ENCODE measurements at places on chromosomes 2 and 18.
A peak's percentile ranks its signal among the peaks of the same experiment; 100 is the strongest.

GRCh38 chr18:59298871-59299270 is 19.6 kb downstream of the CPLX4 start:
- DNase-seq: no peak

- DNase-seq: no peak
Observed at GRCh38 chr2:177002983-177003382, 209.6 kb upstream of the HNRNPA3 start.

DNA sequence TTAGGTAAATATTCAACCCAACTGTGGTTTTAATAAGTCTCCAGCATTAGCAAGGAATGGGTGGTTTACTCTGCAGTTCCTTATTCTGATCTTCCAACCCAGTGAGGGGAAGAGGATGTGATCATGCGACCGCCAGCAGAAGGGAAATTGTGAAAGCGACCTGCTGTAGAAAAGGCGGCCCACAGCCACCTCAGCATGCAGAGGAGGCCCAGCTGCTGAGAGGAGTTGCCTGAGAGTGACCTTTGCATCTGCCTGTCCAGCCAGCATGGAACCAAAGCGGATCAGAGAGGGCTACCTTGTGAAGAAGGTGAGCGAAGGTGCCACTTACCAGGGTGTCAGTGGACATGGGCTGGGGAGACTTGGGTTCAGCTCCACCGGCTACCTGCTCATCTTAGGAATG is at the start of gene PLEK:
TSS of gene PLEK (plus strand) at position 196 of the 400 bp plus-strand sequence. CDS start at position 266, 70 bp downstream.
- no peak for DNase-seq

GRCh38 chr2:40360652-40361051 is 91.2 kb downstream of the SLC8A1 start:
- no peak for DNase-seq

DNA sequence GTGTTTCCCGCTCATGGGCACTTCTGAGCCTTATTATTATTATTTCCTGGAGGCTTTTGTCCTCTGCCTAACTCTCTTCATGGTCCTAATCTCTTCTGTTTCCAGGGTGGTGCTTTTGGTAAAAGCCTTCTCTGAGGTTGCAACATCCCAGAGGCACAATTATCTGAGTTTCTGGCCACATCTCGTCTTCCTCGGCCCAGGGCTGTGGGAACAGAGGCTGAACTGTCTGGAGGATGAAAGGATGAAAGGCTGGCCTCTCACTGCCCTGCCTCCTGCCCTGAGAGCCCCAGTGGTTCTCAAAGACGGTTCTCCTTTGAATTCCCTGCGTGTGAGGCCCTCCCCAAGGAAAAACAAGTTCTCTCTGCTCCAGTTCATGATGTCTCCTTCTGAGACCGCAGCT is 13.8 kb downstream of the GYPC start:
- DNase-seq: no peak

DNA sequence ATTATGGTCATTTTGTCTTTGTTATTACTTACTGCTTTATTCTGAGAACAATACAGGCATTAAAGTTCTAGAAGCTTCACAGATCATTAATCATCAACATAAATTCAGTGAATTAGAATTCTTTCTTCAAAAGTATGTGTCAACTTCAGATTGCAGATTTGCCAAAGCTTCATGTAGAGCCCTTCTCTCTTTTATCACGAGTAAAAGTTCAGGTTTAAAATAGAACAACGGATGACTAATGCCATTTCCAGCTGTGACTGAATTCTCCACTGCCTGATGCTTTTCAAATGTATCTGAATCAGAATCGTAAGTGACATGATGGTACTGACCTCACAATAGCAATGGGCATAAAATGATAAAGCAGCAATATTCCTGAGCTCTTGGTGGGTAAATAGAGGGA is 116.0 kb downstream of the ABCA12 start:
- peak; percentile 77 for DNase-seq

- peak; percentile 33 for DNase-seq
Observed at GRCh38 chr18:59813942-59814341, 85.9 kb upstream of the PMAIP1 start.

- peak; percentile 51 for DNase-seq
Observed at GRCh38 chr2:118089139-118089800, 999 bp downstream of the INSIG2 start.

GRCh38 chr2:187994464-187995331 is 297.0 kb upstream of the GULP1 start:
- DNase-seq: no peak

- DNase-seq: no peak
Observed at GRCh38 chr2:19576411-19576810, 218.0 kb upstream of the OSR1 start.

GRCh38 chr2:145256551-145256950 is 736.6 kb upstream of the ZEB2 start:
- DNase-seq: no peak

DNA sequence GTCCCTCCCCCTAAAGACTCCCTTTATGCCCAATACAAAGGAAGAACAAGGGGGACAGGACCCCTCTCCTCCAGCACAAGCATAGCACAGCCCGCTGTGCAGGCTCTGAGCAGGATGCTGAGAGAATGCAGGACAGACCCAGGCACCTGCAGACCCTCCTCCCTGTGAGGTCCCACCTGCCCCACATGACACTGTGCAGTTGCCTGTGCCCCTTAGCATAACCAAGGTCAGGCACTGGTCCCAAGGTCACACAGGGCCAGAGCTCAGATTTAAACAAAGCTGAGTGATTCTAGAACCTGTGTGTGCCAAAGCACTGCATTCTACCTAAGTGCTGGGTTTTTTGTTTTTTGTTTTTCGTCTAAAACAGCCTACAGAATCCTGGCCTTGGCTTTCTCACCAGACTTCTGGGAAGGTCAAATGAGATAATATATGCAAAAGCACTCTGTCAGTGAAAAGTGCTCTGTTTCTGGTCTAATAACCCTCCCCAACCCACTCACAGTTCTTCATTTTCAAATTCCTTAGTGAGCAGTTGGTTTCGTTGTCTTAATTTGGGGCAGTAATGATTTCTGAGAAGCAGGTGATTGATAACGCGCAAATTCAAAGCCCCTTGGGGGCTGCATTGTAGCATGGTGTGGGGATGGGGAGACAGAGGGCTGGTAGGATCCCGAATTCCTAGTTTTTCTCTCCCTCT is 125.7 kb downstream of the KCTD1 start:
- DNase-seq: no peak

- DNase-seq: no peak
Observed at GRCh38 chr2:56102098-56102497, 81.7 kb upstream of the CCDC85A start.

DNA sequence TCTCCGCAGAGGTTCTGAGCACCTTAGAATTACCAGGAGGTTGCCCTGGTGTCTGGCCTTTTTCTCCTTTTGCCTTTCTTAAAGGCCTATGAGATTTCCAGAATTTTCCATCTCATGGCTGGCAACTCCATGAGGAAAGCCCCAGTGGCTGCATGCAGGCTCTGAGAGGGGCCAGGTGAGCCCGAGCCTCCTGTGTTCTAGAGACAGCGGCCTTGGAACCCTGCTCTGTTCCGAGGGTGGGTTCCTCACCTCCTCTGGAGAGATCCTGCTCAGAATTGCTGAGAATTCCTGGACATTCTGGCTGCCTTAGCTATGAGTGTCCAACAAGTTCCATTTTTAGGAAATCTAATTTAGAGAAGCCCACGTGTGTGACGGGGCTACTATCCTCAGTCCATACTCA is 35.7 kb upstream of the HPCAL1 start:
- DNase-seq: no peak

- DNase-seq: no peak
Observed at GRCh38 chr2:149559341-149560068, 28.1 kb downstream of the MMADHC start.
